Left kidney (tissue), 8 donors: ENCODE measurements at places on chromosomes 7 and 10. TPM values are rescaled to one million over a fixed set of nuclear protein-coding genes. Genes with fewer than 3 reads are reported as not detected.

The WASHC2C gene
- polyA plus RNA-seq, result 77.1 TPM

The NKX2-3 gene
- polyA plus RNA-seq, result not detected

DNA sequence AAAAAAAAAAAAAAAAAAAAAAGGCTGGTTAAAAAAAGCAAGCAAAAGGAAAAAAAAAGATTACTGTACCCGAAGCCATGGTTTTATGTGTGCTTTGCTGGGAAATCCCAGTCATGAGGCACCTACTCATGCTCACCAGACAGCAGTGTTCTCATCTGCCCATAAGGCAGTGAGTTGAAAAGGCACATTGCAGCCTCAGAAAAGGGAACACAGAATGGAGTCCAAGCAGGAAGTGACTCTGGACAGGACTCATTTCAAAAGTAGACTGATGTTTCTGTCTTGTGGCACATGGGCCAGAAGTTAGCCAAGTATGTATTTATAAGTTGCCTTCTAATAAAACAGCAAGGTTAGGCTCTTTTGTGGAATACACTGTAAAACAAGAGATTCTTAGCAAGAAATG lies 40.2 kb downstream of the PDSS1 start:
- no peak for DNase-seq

DNA sequence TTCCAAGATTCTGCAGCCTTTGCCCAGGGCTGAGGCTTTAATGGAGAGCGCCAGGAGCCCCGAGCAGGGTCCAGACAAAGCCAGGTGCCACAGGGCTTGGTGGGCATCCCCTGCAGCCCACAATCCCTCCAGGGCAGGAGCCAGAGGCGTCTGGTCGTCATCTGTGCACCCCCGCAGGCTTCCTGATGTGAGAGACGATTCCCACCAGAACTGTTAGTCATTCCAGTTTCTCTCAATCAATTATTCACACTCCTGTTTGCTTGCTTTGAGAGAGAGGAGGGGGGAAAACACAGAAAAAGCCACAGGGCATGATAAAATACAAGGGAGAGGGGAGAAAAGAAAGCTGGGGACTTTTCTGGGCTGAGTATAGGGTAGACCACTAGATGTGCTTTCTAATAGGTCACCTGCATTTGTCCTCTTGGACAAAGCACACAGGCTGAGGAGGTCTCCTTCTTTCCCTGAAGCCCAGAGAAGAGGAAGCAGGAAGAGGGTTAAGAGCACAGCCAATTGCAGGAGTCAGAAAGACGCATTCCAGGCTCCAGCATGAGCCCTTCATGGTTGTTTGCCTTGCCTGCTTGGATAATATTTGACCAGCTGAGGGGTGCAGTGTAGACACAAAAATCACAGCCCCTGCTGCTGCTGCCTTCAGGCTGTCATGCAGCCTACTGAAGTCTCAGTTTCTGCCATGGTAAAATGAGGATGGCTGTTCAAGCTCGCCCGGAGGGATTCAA lies 194.4 kb downstream of the PLXNA4 start:
- DNase-seq, result no peak

The INMT gene
- polyA plus RNA-seq, result 1.1 TPM

The NRBF2 gene
- polyA plus RNA-seq, result 23.5 TPM

GRCh38 chr10:79249186-79250121 lies 97.8 kb upstream of the PPIF start:
- no peak for DNase-seq

DNA sequence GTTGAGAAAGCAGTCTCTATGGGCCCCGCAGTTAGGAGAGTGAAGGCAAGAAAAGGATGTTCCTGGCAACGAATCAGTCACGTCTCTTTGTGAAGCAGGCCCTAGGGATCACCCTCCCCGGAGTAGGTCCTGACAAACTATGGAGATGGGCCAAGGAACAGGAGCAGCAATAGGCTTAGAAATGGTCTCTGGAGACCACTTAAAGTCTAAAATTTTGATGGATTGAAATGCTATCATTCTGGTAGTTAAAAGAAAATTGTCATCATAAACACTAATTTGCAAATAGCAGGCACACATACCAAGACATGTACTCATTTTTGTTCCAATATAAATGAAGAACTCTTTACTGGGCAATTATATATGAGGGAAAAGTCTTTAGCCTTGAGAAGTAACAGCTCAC lies 123.5 kb downstream of the ITGB8 start:
- no peak for DNase-seq

DNA sequence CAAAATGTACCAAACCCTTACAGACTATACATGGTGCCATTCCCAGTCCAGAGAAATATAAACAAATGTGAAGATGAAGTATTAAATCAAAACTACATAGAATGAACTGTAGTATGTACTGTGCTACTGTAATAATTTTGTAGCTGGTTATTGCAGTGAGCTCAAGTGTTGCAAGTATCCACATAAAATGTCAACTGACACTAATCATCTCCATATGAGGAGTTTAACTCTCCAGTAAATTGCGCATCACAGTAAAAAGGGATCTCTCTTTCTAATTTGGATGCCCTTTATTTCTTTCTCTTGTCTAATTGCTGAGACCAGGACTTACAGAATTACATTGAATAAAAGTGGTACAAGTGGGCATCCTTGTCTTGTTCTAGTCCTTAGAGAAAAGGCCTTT lies 165.5 kb downstream of the CPED1 start:
- no peak for DNase-seq

DNA sequence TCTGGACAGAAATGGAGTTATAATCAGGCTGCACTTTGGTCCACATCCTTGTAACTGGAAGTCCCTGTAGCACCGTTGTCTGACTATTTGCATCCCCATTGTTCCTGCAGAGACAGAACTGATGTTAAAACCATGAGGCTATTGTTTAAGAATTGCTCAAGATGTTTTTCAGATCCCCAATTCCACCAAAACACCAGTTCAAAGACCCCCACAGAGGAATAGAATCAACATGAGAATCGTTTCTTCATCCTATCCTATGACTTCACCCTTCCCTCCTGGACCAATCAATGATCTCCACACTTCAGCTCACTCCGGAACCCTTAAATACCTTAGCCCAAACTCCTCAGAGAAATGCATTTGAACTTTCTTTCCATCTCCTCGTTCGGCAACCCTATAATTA lies 57.1 kb upstream of the GRID1 start:
- DNase-seq, result no peak

GRCh38 chr7:121214657-121215056 lies 114.1 kb upstream of the WNT16 start:
- no peak for DNase-seq

- no peak for DNase-seq
Measured at GRCh38 chr10:52903397-52903938, 130.9 kb upstream of the MBL2 start.

GRCh38 chr7:49848211-49848841 lies 74.9 kb downstream of the VWC2 start:
- no peak for DNase-seq

- no peak for DNase-seq
Measured at GRCh38 chr7:47337531-47337930, 244.4 kb downstream of the TNS3 start.

The SPDYE9 gene
- polyA plus RNA-seq, result 1.5 TPM
